Mesothelial cell of epicardium (in vitro differentiated cells): ENCODE measurements at places on chromosomes 5 and 9. TPM values are rescaled to one million over a fixed set of nuclear protein-coding genes. Genes with fewer than 3 reads are reported as not detected.

GRCh38 chr9:38008168-38009034 lies 60.6 kb downstream of the SHB start:
- no peak for DNase-seq
- peaks cover 2% of the 10 kb centered on the region for H3K36me3 ChIP-seq
- no peaks in the 10 kb centered on the region for H3K27me3 ChIP-seq

The PCDHB14 gene
- 7.1 to 8.6 TPM (median 7.7 TPM) in 3 replicates for total RNA-seq

The SUSD3 gene
- 2.4 to 3.2 TPM (median 3.1 TPM) in 3 replicates for total RNA-seq

- peaks cover 6% of the 10 kb centered on the region for H3K27me3 ChIP-seq
- H3K4me1 ChIP-seq: peaks cover 4% of the 10 kb centered on the region
- H3K36me3 ChIP-seq: no peaks in the 10 kb centered on the region
- no peak overlapping the region for H3K27ac ChIP-seq
- DNase-seq: no peak
Observed at GRCh38 chr9:130565792-130566191, 13.6 kb upstream of the FUBP3 start.

DNA sequence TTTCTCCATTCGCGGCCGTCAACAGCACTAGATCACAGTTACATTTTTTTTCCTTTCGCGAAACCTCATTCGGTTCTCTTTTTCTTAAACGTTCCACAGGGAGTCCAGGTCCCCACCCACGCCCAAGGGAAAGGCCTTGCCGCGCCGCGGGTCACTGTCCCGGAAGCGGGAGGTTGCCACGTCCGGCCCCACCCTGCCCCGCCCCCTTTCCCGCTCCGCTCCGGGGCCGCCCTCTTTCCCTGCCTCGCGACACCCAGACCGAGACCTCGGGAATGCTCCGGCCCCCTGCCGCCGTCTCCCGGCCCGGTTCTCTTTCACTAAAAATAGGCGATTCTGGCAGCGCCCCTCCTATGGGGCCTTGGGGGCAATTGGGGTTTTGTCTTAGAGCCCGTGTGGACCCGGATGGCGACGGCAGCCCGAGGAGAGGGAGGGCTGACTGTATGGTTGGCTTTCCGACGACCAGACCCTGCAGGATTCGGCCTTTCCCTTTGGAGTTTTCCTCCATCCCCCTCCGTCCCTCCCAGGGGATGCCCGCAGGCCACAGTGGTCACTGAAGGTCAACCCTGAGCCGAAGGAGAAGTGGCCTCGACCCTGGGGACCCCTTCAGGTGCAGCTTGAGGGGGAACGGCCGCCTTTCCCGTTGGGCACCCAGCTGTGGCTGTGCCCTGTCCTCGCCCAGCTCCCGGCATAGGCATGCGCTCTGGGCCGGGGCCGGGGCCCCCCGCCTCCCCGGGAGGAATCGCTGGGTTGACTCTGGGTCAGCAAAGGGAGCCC lies 2.8 kb upstream of the RACK1 start:
- peak overlapping the region; percentile 99 for H3K27ac ChIP-seq
- peaks cover 11% of the 10 kb centered on the region for H3K36me3 ChIP-seq
- H3K27me3 ChIP-seq: no peaks in the 10 kb centered on the region
- peak; percentile 85 for DNase-seq
- peak overlapping the region; percentile 90 for H3K4me3 ChIP-seq
- peaks cover 49% of the 10 kb centered on the region for H3K4me1 ChIP-seq

DNA sequence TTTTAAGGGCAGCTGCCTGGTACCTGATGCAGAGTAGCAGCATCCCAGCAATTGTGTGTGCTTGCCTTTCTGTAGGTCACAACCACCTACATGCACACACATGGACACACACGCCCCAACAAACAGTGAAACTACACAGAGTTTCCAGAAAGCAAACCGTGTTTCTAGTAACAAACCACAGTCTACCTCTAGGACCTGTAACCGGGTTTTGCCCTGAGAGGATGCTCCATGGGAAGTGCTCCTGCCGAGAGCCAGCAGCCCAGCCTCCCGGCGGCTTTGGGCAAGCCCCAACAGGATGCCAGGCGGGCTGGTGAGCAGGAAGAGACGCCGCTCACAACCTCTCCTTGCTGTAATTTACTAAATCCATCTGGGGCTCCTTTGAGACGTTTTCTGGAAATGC lies 4.1 kb upstream of the TCF7 start:
- H3K27ac ChIP-seq: no peak overlapping the region
- H3K4me1 ChIP-seq: peaks cover 16% of the 10 kb centered on the region
- DNase-seq: no peak
- peaks cover 55% of the 10 kb centered on the region for H3K27me3 ChIP-seq
- H3K36me3 ChIP-seq: no peaks in the 10 kb centered on the region
- no peak overlapping the region for H3K4me3 ChIP-seq

DNA sequence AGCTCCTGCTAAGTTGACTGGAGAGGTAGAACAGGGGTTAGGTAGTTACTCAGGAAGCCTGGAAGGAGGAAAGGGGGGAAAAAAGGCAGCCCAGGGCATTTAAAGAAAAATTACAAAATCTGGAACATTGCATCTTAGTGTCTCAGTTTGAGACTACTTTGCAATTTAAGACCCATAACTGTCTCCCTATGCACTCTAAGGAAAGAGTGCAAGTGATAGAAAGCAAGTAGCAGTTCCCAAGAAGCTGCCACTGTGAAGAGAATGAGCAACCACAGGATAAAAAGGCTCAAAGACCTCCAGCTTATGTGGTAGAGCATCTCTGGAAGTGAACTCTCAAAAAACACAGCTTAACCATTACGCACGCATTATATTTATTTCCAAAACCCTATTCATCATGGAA lies 141.8 kb downstream of the SLCO4C1 start:
- DNase-seq: no peak
- H3K27ac ChIP-seq: no peak overlapping the region
- H3K4me3 ChIP-seq: no peak overlapping the region

- H3K4me3 ChIP-seq: no peak overlapping the region
- DNase-seq: no peak
- H3K36me3 ChIP-seq: no peaks in the 10 kb centered on the region
Observed at GRCh38 chr5:149323210-149323609, 22.1 kb upstream of the GRPEL2 start.

DNA sequence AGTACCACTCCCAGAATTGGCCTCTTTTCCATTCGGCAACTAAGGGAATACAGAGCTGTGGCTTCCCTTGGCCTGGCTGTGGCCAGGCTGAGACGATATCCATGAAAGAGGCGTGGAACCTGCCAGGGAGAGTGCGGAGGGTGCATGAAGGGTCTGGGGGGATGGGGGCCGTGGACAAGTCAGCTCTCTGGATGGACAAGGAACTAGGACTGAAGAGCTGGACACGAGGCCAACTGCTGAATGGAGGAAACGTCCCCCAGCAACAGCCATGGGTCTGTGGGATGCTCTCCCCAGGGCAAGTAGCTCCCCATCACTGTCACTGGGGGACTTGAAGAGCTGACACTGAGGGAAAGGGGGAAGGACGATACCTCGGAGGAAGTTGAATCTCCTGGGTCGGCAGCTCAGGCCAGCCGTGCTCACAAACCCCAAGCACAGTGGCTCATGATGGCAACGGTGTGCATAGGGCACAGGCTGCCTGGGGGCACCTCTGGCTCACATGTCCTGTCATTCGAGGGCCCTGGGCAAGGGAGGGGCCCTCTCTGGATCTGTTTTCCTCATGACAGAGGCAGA lies 4.1 kb upstream of the OLFM1 start:
- H3K36me3 ChIP-seq: no peaks in the 10 kb centered on the region
- H3K27ac ChIP-seq: no peak overlapping the region
- H3K27me3 ChIP-seq: peaks cover 89% of the 10 kb centered on the region

GRCh38 chr9:97726716-97727115 lies 29.6 kb upstream of the XPA start:
- H3K4me1 ChIP-seq: no peaks in the 10 kb centered on the region
- H3K36me3 ChIP-seq: no peaks in the 10 kb centered on the region
- H3K4me3 ChIP-seq: no peak overlapping the region

- peaks cover 14% of the 10 kb centered on the region for H3K4me1 ChIP-seq
- peaks cover 3% of the 10 kb centered on the region for H3K36me3 ChIP-seq
- no peak for DNase-seq
- H3K27me3 ChIP-seq: no peaks in the 10 kb centered on the region
- no peak overlapping the region for H3K4me3 ChIP-seq
Observed at GRCh38 chr5:151184316-151185042, 26.9 kb upstream of the ANXA6 start.

The NUTM2G gene
- 0.16 to 0.20 TPM in 2 of 3 replicates, not detected in the other for total RNA-seq

The PRDM9 gene
- total RNA-seq: not detected in 3 replicates

The HCN1 gene
- total RNA-seq: not detected in 3 replicates

DNA sequence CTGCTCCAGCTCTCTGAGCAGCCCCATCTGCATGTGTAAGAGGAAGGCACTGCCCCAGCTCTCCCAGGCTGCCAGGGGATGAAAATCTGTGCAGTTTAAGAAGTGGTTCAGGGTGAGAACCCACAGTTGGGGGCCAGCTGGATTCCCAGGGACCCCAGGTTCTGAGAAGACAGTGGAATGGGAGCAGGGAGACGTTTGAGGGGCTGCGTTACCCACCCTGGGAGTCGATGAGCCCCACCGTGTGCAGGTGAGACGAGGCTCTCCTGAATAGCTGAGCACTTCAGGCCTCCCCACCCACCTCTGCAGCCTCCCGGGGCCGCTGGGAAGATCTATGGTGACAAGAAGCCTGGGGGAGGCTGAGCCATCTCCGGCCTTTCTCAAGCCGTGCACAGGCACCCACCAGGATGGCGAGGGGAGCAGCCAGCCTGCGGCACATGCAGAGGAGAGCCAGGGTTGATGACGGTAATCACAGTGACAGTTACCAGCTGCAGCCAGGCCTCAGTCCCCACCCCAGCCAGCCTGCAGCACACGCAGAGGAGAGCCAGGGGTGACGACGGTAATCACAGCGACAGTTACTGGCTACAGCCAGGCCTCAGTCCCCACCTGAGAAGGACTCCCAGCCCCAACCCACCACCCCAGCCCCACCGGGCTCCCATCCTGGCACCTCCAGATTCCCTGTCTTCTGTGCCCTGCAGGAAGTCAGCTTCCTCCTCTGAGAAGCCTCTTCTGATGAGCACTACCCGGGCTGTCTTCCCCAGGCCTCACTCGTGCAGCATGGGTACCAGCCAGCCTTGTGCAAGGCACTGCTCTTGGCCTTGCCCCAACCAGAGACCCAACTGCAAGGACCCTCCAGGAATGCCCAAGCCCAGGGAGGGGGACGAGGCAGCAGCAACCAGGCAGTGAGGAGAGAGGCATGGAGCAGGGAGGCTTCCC lies 150.8 kb upstream of the PPP1R26 start:
- H3K4me3 ChIP-seq: no peak overlapping the region
- peaks cover 3% of the 10 kb centered on the region for H3K27me3 ChIP-seq
- DNase-seq: no peak
- H3K36me3 ChIP-seq: no peaks in the 10 kb centered on the region
- no peak overlapping the region for H3K27ac ChIP-seq
- H3K4me1 ChIP-seq: peaks cover 7% of the 10 kb centered on the region

DNA sequence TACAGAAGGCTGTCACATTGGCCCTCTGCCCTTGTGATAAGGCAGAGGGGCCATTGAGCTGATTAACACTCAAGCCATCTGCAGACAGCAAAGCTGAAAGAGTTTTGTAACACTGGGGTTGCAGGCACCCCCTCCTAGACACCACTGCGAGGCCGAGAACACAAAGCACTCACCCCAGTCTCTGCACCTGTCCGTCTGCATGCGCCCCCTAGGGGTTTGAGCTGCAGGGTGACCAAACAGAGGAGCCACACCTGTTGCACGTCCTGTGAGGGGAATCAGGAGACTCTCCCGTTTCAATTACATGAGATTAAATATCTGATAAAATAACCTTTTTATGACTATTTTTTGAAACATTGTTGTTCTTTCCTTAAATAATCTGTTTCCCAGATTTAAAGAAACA lies 1180.4 kb downstream of the CDH9 start:
- H3K27ac ChIP-seq: no peak overlapping the region
- H3K36me3 ChIP-seq: no peaks in the 10 kb centered on the region
- no peak for DNase-seq
- no peaks in the 10 kb centered on the region for H3K4me1 ChIP-seq
- no peak overlapping the region for H3K4me3 ChIP-seq
- no peaks in the 10 kb centered on the region for H3K27me3 ChIP-seq

- peaks cover 21% of the 10 kb centered on the region for H3K36me3 ChIP-seq
- peak overlapping the region; percentile 0 for H3K4me3 ChIP-seq
- peak overlapping the region; percentile 88 for H3K27ac ChIP-seq
- no peaks in the 10 kb centered on the region for H3K27me3 ChIP-seq
- H3K4me1 ChIP-seq: peaks cover 50% of the 10 kb centered on the region
- no peak for DNase-seq
Observed at GRCh38 chr9:113886026-113886369, 9.9 kb downstream of the ZNF618 start.

DNA sequence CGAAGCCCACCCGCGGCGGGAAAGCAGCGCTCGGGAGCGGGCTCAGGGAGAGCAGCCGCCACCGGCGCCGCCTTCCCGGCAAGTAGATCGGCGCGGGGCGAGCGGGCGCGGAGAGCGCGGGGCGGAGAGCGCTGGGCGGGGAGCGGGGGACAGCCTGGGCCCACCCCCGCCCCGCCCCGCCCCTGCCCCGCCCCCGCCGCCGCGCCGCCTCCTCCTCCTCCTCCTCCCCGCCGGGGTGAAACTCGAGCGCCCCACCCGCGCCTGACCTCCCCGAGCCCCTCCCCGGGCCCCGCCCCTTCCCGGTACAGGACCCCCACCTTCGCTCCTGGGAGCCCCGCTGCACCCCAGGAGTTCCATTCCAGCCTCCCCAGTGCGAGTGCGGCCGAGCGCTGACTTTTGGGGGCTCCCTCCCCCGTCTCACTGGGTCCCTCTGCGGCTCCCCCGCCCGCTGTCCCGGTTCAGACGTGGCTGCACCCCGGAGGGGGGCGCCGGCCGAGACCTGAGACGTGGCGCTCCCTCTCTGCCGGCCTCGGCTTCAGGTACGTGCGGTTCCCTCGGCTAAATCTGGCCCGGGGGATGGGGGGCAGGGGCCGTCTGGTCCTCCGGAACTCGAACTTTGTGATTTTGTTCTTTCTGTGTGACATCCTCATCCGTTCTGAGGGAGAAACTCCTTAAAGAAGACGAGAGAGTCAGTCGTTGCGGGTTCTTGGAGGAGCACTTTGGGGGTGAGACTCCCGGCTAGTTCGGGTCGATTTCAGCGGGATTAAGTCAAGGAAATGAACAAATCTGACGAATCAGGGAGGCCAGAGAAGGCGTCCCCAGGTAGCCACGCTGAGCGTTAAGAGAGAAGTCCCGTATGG lies at the start of gene SEMA5A:
SEMA5A (minus strand) TSS at position 84 of the 860 bp plus-strand sequence. CDS start 166,129 bp downstream, outside the sequence.
- peak; percentile 68 for DNase-seq
- peaks cover 23% of the 10 kb centered on the region for H3K4me1 ChIP-seq
- peaks cover 22% of the 10 kb centered on the region for H3K36me3 ChIP-seq
- H3K4me3 ChIP-seq: peak within 1 kb of the TSS; percentile 95
- peak within 1 kb of the TSS; percentile 98 for H3K27ac ChIP-seq

GRCh38 chr5:160009591-160009989 lies 651 bp downstream of the TTC1 start:
- H3K4me3 ChIP-seq: peak overlapping the region; percentile 89
- no peak for DNase-seq
- H3K4me1 ChIP-seq: peaks cover 21% of the 10 kb centered on the region

The GFI1B gene
- not detected in 3 replicates for total RNA-seq

GRCh38 chr5:157283434-157283833 lies 17.5 kb downstream of the CYFIP2 start:
- no peaks in the 10 kb centered on the region for H3K4me1 ChIP-seq
- no peak for DNase-seq
- no peaks in the 10 kb centered on the region for H3K27me3 ChIP-seq
- no peak overlapping the region for H3K4me3 ChIP-seq
- no peak overlapping the region for H3K27ac ChIP-seq

The SLC6A7 gene
- total RNA-seq: not detected in 3 replicates

- H3K4me1 ChIP-seq: peaks cover 36% of the 10 kb centered on the region
- H3K36me3 ChIP-seq: no peaks in the 10 kb centered on the region
- DNase-seq: peak; percentile 62
- peak within 1 kb of the TSS; percentile 41 for H3K27ac ChIP-seq
Observed at GRCh38 chr9:34589636-34590380, at the start of gene CNTFR. TSS of gene CNTFR (minus strand) at chr9:34589724. CDS start at chr9:34568981, 20,743 bp downstream.

GRCh38 chr9:101132801-101133200 lies 104.3 kb downstream of the PLPPR1 start:
- no peak for DNase-seq
- no peaks in the 10 kb centered on the region for H3K36me3 ChIP-seq
- H3K27ac ChIP-seq: no peak overlapping the region
- peaks cover 30% of the 10 kb centered on the region for H3K27me3 ChIP-seq
- H3K4me1 ChIP-seq: no peaks in the 10 kb centered on the region
